CD4-positive, CD25-positive, alpha-beta regulatory T cell (primary cell): ENCODE measurements at places on chromosomes 7 and 10. TPM values are rescaled to one million over a fixed set of nuclear protein-coding genes. Genes with fewer than 3 reads are reported as not detected.

Gene COBL
- 0.03 TPM for polyA plus RNA-seq

Gene C10orf62
- polyA plus RNA-seq = not detected

Gene MSS51
- polyA plus RNA-seq = 0.13 TPM

Gene NUTM2A
- not detected for polyA plus RNA-seq

Gene CYP3A7
- not detected for polyA plus RNA-seq

Gene INTS1
- 8.5 TPM for polyA plus RNA-seq

Gene RAPGEF5
- polyA plus RNA-seq = not detected

Gene SPDYE8
- polyA plus RNA-seq = not detected

Gene CCL24
- not detected for polyA plus RNA-seq
